Memory B cell (primary cell): ENCODE measurements at places on chromosomes 2 and 18.

GRCh38 chr2:3665886-3666612 is 8.0 kb downstream of the ALLC start:
- no peak for DNase-seq
- H3K27ac ChIP-seq = no peak overlapping the region
- H3K36me3 ChIP-seq = no peaks in the 10 kb centered on the region
- H3K4me3 ChIP-seq = no peak overlapping the region

DNA sequence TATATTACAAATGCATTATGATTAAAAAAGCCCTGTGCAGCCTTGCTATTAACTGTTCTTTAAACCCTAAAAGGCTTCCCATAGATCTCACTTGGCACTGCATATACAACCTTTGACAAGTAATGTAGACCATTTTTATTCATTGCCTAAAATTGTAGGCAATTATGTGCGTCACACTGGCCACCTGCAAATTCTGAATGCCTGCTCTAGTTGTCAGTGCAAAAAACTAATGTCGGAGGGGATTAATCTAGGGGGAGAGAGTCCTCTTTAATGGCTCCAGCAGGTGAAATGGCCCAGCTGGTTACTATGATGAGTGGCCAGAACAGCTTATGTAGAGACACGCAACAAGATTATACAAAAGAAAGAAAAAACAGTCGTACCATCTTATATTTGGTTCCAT is 123.2 kb downstream of the OLA1 start:
- H3K4me1 ChIP-seq = no peaks in the 10 kb centered on the region
- no peak overlapping the region for H3K4me3 ChIP-seq
- no peak overlapping the region for H3K27ac ChIP-seq

DNA sequence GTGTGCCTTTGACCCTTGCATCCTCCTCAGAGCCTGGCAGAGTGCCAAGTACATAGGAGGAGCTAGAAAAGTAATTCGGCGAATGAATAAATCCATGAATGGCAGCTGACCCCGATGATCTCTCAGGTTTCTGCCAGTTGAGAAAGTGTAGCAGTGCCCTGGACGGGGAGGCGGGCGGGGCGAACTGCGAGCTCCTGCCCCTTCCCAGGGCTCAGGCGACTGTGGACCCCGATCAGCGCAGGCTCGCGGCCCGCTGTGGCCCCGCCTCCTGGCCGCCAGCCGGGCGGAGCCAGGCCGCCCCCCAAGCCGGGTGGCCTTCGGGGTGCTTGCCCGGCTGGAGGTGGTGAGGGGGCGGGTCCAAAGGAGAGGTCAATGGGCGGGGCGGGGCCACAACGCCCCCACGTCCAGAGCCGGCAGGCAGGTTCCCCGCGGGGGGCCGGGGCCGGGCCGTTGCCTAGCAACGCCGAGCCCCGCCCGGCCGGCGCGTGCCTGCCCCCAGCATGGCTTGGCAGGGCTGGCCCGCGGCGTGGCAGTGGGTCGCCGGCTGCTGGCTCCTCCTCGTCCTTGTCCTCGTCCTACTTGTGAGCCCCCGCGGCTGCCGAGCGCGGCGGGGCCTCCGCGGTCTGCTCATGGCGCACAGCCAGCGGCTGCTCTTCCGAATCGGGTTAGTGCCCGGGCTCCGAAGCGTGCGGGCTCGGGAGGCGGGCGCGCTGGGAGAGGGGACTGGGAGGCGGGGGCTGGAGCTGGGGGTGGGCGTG is 30.6 kb upstream of the TMBIM1 start:
- peak overlapping the region; percentile 84 for H3K4me3 ChIP-seq
- H3K4me1 ChIP-seq = peaks cover 29% of the 10 kb centered on the region
- H3K27ac ChIP-seq = peak overlapping the region; percentile 68

DNA sequence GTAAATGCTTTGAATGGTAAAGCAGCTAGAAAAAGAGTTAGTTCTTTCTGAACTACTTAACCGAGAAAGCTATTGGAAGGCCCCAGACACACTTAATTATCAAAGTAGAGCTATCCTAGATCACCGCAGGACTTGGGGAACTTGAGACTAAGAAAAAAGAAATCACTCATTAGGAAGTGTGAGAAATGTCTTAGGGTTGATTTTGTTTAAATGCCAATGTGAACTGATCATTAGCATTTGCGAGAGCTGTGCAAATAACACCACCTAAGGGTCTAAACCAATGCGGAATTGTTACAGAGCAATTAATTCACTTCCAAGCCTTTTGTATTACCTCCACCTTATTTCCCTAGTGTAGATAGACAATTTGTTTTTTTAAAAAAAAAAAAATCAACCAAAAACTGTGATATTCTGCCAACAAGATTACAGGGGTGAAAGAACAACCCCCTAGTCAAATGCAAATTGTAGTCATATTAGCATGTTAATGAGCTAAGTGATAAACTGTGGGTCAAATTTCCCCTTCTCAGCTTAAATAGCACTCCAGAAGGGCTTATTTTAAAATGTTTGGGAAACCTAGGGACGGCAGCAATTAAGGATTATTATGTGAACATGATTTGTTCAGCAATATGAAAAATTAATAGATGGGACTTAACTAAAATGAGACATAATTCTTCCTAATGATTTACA is 246.2 kb upstream of the STON1 start:
- no peaks in the 10 kb centered on the region for H3K27me3 ChIP-seq
- H3K4me1 ChIP-seq = no peaks in the 10 kb centered on the region
- H3K27ac ChIP-seq = no peak overlapping the region
- peaks cover 4% of the 10 kb centered on the region for H3K36me3 ChIP-seq
- no peak for DNase-seq

DNA sequence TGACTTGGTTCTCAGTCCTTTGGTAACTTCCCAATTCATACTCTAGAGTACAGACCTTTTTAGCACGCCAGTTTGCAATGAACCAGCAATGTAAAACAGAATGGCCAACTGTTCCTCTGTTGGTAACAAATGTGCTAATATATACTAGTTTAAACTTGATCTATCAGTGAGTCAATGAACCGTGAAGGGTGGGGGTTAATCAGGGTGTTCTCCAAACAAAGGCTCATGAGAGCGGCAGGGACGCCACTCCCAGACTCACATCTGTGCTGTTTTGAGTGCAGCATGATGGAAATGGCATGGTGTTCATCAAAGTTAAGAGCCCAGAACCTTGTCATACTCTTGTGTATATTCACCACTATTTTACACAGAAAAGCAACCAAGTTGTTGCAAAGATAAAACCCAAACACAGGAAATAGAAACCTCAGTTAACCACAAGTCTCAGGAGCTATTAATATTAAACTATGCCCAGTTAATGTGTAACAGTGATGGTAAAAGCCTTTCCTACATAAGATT is 70.3 kb downstream of the CERKL start:
- no peak overlapping the region for H3K27ac ChIP-seq
- no peak overlapping the region for H3K4me3 ChIP-seq
- H3K4me1 ChIP-seq = peaks cover 11% of the 10 kb centered on the region
- H3K27me3 ChIP-seq = peaks cover 15% of the 10 kb centered on the region
- DNase-seq = no peak

DNA sequence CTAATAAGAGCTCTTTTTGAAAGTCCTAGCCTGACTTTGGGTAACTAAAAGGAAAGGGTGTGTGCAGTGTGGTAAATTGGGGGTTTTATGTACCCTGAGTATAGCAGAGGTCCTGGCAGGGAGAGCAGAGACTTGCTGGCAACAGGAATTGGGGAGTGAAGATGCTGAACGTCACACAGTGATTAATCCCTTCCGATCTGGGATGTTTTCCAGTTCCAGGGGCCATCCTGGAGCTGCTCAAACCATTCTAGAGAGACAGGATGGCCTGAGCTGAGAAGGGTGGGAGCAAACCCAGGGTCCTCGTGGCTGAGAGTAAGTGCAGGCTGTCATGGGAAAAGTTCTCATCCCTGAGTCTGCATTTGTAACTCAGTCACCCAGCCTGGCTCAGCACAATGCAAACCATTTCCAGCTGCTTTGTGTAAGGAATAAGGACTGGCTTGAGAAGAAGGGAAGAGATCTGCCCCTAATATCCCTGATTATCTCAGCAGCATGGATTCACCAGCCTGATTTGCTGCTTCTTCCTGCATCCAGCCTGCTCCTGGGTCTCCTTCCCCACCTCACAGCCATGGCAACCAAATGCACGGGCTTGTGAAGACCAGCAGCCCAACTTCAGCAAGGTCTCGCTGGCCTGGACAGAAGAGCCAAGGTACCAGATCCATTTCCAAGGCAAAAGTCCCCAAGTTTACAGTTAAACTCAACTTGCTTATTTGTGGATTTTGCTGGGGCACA is 47.1 kb upstream of the CELF4 start:
- H3K27ac ChIP-seq = no peak overlapping the region
- peaks cover 2% of the 10 kb centered on the region for H3K27me3 ChIP-seq
- no peak for DNase-seq
- no peak overlapping the region for H3K4me3 ChIP-seq
- no peaks in the 10 kb centered on the region for H3K4me1 ChIP-seq
- H3K36me3 ChIP-seq = no peaks in the 10 kb centered on the region

DNA sequence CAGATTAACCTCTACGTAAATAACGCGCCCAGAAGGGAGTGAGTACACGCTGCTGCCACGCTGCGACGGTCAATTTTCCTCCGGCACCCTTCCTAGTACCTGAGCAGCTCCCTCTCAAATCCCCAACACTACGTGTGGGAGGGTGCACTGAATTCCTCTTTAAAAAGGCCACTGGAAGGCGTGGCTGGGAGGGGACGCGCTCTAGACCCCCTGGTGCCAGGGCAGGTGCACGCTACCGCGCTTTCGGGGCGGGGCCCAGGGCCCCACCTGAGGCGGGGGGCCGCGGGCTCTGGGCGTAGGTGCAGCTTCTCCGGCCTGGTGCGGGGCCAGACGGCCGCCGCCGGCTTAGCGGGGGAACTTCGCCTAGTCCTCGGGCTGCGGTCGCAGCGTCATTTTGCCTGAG is 668 bp upstream of the ANKRD12 start:
- peaks cover 15% of the 10 kb centered on the region for H3K36me3 ChIP-seq
- no peaks in the 10 kb centered on the region for H3K27me3 ChIP-seq

- H3K36me3 ChIP-seq = peaks cover 5% of the 10 kb centered on the region
- peaks cover 2% of the 10 kb centered on the region for H3K27me3 ChIP-seq
- no peak overlapping the region for H3K27ac ChIP-seq
- H3K4me3 ChIP-seq = no peak overlapping the region
- H3K4me1 ChIP-seq = peaks cover 27% of the 10 kb centered on the region
These were observed 36.1 kb upstream of the GPR17 start for GRCh38 chr2:127609818-127610217.

DNA sequence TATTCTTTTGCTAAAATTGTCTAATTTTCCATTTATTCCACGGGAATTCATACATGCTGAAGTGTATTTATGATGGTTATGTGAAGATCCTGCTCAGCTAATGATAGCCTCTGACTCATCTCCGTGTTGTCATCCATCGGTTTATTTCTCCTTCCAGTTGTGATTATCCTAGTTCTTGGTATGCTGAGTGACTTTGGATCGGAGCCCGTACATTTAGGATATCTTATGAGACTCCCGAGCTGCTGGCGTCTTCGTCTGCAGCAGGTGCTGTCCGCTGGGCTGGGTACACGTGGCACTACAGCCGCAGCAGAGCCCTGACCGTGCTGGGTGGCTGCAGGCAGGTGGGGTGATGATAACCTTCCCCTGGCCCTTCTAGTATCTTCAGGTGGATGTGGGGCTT is 40.1 kb upstream of the GALR1 start:
- peaks cover 4% of the 10 kb centered on the region for H3K36me3 ChIP-seq
- peaks cover 5% of the 10 kb centered on the region for H3K27me3 ChIP-seq
- peak overlapping the region; percentile 91 for H3K27ac ChIP-seq
- peaks cover 18% of the 10 kb centered on the region for H3K4me1 ChIP-seq
- no peak for DNase-seq

- peaks cover 4% of the 10 kb centered on the region for H3K36me3 ChIP-seq
- no peak for DNase-seq
- no peaks in the 10 kb centered on the region for H3K4me1 ChIP-seq
- H3K4me3 ChIP-seq = no peak overlapping the region
- no peaks in the 10 kb centered on the region for H3K27me3 ChIP-seq
These were observed 51.1 kb upstream of the ARHGAP15 start for GRCh38 chr2:143078104-143078503.

- no peaks in the 10 kb centered on the region for H3K4me1 ChIP-seq
- peaks cover 20% of the 10 kb centered on the region for H3K27me3 ChIP-seq
- no peak overlapping the region for H3K27ac ChIP-seq
- no peak overlapping the region for H3K4me3 ChIP-seq
- no peaks in the 10 kb centered on the region for H3K36me3 ChIP-seq
- DNase-seq = no peak
These were observed 109.9 kb upstream of the OTOS start for GRCh38 chr2:240250150-240250984.

DNA sequence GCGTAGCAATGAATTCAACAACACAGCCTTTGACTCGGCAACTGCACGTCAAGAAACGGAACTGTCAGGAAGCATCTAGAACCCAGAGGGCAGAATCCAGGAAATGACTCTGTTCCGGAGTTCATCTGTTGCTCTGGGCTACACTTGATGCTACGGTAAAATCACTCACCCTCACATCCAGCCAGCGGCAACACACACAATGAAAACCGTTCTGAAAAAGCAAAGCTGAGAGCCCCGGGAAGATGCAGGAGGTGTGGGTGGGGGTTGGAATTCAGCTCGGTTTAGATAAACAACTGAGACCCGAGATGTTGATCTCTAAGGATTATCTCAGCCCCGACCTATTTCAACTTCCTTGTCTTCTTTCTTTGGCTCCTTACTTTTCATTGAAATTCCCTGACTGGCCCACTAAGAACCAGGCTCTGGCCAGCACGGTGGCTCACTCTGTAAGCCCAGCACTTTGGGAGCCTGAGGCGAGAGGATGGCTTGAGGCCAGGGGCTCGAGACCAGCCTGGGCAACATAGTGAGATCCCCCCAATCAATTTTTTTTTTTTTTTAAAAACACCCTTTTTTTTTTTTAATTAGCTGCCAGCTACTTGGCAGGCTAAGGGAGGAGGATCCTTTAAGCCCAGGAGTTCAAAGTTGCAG is 13.3 kb upstream of the RAB17 start:
- peaks cover 10% of the 10 kb centered on the region for H3K27me3 ChIP-seq
- H3K4me3 ChIP-seq = peak overlapping the region; percentile 66
- no peaks in the 10 kb centered on the region for H3K36me3 ChIP-seq
- H3K4me1 ChIP-seq = peaks cover 11% of the 10 kb centered on the region
- DNase-seq = peak; percentile 49
- H3K27ac ChIP-seq = peak overlapping the region; percentile 91

GRCh38 chr18:58716060-58716756 is 44.9 kb downstream of the MALT1 start:
- no peaks in the 10 kb centered on the region for H3K27me3 ChIP-seq
- H3K4me1 ChIP-seq = peaks cover 31% of the 10 kb centered on the region
- H3K36me3 ChIP-seq = peaks cover 25% of the 10 kb centered on the region
- no peak for DNase-seq

DNA sequence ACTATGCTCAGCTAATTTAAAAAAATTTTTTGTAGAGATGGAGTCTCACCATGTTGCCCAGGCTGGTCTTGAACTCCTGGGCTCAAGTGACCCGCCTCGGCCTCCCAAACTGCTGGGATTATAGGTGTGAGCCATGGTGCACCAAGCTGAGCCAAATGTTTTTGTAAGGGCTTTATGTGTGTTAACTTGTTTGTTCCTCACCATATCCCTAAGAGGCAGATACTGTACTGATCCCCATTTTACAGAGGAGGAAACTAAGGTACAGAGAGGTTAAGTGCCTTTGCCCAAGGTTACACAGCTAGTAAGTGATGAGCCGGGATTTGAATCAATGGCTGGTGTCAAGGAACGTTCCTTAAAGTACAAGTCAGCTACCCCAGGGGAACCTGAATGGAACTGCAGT is 85.3 kb upstream of the KLF7 start:
- H3K27ac ChIP-seq = no peak overlapping the region
- H3K4me3 ChIP-seq = no peak overlapping the region
- peaks cover 10% of the 10 kb centered on the region for H3K4me1 ChIP-seq
- no peaks in the 10 kb centered on the region for H3K36me3 ChIP-seq
- peaks cover 7% of the 10 kb centered on the region for H3K27me3 ChIP-seq

- peak within 1 kb of the TSS; percentile 98 for H3K27ac ChIP-seq
- DNase-seq = peak; percentile 96
- peak within 1 kb of the TSS; percentile 91 for H3K4me3 ChIP-seq
- H3K36me3 ChIP-seq = peaks cover 15% of the 10 kb centered on the region
- H3K27me3 ChIP-seq = no peaks in the 10 kb centered on the region
These were observed at the start of gene ANKRD12 for GRCh38 chr18:9136315-9137155. ANKRD12 (plus strand) TSS chr18:9136781; CDS start chr18:9182433, 45,652 bp downstream.
